GM04504 (cell line): ENCODE measurements at places on chromosomes 6 and 20.

GRCh38 chr6:147654103-147654845 lies 145.8 kb downstream of the SAMD5 start:
- DNase-seq: no peak

- no peak for DNase-seq
Observed at GRCh38 chr6:10268611-10269310, 146.1 kb downstream of the TFAP2A start.

DNA sequence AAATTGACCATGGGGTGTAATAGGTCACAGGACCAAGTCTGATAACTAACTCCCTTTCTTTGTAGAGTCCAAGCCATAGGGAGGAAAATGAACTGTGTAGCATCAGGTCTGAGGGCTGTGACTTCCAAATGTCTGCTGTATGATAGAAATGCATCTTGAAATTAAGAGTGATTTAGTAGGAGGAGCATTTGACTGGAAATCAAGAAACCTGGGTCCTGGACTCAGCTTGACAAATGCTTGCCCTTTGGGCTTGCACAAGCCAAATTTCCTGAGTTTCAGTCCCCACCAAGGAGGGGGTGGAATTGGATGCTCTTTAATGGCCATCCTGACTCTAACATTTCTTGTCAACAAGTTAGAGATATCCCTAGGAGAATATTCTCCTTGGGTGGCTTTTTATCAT lies 187.0 kb downstream of the PDE7B start:
- DNase-seq: no peak

GRCh38 chr6:209432-210103 lies 82.7 kb upstream of the DUSP22 start:
- no peak for DNase-seq

- no peak for DNase-seq
Observed at GRCh38 chr20:47049771-47050170, 155.1 kb downstream of the EYA2 start.

DNA sequence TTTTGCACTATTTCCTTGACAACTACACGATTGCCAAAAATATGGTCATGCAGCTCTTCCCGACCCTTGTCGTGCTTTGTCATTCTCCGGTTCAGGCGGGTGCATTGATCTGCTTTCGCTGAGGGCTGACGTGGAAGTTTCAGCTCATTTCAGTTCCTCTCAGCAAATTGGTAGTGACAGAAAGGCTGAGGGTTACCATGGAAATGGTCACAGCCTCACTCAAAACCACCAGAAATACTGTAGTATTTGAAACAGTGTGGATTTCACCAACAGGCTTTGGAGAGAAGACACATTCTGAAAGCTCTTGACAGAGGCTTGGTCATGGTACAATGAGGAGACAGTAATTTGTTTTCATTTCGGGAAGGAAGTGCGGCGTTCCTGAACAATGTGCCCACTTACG lies 99.7 kb upstream of the EXOC2 start:
- no peak for DNase-seq

DNA sequence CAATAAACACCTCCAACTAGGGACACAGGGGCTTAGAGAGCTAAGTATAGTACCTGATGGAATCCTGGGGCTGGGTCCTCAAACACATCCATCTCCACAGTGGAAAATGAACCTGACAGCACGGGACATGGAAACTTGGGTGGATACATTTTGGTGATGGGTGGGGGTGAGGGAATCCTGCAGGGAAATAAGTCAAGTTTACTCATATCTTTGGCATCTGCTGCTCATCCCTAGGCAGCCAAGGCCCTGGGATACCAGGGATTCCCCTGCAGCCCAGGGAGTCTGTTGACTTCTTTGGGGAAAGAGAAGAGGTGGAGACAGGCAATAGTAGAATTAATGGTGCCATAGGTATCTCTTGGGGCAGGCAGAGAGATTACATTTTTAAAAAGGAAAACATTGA lies 6.6 kb downstream of the APOBEC2 start:
- DNase-seq: no peak

- no peak for DNase-seq
Observed at GRCh38 chr20:60097285-60097684, 139.1 kb downstream of the CDH26 start.

DNA sequence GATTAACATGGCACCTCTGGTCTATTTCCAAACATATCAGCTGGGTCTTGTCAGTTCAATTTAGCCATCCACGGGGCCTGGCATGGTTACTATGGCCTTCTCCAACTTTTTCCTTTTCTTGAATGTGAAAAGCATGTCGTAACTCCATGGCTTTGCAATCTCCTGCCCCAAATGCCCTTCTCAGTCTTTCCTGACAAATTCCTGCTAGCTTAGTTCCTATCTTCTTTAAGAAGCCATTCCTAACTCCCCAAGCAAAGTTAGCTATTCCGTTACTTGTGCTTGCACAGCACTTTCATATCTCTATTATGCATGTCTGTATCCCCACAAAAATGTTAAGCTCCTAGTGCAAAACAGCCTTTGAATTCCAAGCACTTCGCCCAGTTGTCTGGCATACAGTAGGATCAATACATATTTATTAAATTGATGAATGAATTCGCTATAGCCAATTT lies 105.6 kb downstream of the AIG1 start:
- no peak for DNase-seq

GRCh38 chr6:42131531-42131930 lies 10.9 kb downstream of the C6orf132 start:
- no peak for DNase-seq

DNA sequence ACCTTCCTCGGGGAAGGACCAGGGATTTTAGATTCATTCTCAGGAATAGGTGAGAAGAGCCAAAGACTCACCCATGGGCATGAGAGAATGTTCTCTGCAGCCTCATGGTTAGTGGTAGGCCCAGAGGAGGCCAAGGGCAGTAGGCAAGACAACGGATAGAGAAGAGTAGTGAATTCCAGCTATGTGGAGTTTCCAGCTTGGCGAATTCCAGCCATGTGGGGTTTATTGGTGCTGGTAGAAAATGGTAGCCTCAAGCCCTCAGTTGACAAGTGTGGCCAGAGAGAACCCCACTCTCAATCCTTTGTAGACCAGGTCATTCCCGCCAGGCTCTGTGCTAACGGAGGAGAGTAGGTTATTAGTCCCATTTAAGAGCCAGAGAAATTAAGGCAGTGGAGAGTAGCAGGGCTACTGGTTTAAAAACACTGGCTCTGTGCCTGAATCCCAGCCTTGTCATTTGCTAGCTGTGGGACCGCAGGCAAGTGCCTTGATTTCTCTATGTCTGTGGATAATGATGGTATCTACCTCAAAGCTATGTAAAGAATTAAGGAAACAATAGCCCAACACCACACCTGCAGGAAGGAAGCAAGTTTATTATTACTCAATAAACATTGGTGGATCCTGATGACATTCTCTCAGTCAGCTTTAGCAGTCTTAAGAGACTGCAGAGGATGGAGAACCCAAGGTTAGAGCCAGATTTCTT lies 2.0 kb upstream of the SLC9A8 start:
- no peak for DNase-seq

GRCh38 chr20:40019510-40019909 lies 669.5 kb downstream of the MAFB start:
- DNase-seq: no peak

- no peak for DNase-seq
Observed at GRCh38 chr6:40210628-40211056, 276.4 kb upstream of the MOCS1 start.

DNA sequence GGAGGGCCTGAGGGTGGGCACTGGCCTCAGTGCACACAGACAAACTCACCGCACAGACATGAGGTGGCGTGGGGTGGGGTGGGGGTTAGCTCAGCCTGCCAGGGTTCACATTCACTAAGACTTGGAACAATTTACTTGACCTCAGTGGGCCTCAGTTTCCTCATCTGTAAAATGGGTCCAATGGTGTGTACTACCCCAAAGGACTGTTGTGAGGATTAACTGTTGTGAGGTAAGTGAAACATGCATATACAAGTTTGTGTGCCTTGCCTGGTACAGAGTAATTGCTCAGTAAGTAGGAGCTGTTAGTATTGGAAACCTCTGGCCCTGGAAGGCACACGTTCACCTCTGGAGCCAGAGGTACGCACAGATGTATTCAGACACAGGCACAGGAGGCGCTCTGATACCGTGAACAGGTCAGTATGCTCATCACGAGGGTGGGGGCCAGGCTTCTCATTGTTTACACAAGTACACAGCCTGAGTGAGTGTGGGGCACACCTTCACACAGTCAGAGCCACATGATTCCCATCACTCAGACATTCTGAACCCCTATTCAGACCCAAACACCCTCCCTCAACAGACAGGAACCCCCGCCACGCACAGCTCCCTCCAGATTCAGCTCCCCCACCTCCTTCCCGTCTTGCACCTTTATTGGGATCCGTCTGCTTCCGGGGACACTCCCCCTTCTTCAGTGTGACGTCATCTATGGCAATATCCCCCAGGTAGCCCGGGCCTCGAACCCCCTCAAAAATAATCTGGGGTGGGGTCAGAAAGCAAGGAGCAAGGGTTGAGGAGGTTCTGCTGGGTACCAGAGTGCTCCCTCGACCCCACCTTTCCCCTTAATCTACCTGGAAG lies 59.9 kb downstream of the MDGA1 start:
- DNase-seq: no peak

GRCh38 chr6:118675225-118675624 lies 23.8 kb upstream of the CEP85L start:
- DNase-seq: no peak

GRCh38 chr6:134722200-134722870 lies 227.6 kb downstream of the ALDH8A1 start:
- DNase-seq: no peak

DNA sequence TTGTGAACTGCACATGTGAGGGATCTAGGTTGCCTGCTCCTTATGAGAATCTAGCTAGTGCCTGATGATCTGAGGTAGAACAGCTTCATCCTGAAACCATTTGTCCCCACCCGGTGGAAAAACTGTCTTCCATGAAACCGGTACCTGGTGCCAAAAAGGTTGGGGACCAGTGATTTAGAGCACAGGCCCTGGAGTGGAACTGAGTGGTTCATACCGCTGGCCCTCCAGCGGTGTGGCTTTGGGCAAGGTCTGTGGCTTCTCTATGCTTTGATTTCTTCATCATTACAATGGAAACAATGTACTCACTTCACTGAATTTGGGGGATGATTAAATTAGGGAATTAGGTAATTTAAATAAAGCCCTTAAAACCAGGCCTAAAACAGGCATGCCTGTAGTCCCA lies 36.3 kb downstream of the CD164 start:
- no peak for DNase-seq

DNA sequence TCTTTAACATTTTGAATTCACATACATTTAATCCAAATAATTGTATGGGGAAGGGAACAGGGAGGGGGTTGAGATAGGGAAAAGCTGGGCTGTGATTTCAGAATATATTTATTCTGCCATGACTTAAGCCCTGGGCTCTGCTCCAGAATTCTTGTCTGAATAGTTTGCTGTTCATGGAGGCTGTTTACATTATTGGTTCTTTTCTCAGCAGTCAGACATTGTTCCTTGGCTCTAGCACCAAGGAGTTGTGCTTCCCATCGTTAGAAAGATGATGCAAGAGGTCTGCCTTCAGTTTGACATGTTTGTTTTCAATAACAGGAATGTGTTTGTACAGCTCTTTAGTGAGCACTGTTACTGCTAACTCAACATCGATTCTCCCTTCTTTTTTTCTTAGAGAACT lies 198.8 kb upstream of the CDYL start:
- peak; percentile 90 for DNase-seq

- no peak for DNase-seq
Observed at GRCh38 chr6:120320481-120321162, 971.1 kb upstream of the MAN1A1 start.

DNA sequence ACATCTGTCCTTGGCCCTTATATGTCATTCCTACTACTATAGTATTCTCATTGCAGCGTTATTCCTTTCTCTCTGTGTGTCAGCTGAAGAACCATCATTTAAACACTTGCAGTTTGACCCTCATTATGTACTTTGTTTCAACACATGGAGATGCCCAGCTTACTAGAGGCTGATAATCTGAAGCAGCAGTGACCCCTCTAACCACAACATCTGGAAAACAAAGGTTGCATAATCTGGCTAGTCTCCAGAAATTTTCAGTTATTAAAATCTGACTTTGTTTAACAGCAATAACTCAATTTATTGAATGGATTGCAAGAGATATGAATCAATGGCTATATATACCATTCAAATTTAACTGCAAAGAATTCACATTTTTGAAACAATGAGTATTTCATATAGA lies 6.6 kb upstream of the PHIP start:
- no peak for DNase-seq

DNA sequence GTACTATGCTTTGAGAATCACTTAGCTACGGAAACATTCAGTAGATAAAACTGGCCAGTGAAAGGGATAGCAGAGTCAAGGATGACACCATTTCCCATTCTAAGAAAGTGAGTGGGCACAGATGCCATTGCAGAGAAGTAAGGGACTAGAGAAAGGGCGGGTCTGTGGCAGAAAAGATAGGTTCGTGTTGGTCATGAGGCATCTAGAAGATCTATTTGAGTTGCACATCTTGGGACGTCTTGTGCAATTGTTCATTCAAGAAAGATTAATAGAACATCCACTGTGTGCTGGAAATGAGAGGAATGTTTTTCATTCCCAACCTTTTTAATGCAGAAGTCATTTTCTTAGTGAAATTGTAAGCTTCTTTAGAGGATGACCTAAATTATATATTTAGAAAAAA lies 161.7 kb downstream of the PLCB1 start:
- no peak for DNase-seq

- DNase-seq: no peak
Observed at GRCh38 chr20:59412875-59413284, 112.5 kb downstream of the EDN3 start.

DNA sequence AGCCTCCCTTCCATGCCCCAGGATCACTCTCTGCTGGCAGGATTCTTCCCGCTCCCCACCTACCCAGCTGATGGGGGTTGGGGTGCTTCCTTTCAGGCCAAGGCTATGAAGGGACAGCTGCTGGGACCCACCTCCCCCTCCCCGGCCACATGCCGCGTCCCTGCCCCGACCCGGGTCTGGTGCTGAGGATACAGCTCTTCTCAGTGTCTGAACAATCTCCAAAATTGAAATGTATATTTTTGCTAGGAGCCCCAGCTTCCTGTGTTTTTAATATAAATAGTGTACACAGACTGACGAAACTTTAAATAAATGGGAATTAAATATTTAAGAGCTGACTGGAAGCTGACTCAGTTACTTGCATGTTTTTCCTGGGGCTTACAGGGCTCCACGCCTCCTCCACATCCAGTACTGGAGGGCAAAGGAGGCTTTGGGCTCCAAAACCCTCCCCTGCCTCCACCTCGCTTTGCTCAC lies 24.3 kb upstream of the FANCE start:
- no peak for DNase-seq

GRCh38 chr20:62267543-62267942 lies 29.2 kb downstream of the OSBPL2 start:
- DNase-seq: no peak

DNA sequence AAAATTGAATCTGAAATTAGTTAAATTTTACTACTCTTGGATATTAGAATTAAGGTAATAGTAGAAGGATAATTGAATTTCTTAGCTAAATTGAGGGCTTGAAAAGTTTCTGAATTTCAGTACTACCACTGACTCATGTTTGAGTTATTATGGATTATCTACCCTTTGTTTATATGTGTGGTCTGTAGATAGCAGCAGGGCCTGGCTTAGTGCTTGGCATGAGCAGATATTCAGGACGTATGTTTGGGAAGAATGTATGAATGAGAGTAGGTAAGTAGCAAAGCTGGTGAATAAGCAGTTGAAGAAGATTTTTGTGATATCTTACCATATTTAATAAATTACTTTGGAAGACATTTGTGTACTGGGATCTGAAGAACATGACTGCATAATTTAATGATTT lies 152.7 kb downstream of the MACROD2 start:
- no peak for DNase-seq

GRCh38 chr20:8209061-8209460 lies 77.0 kb downstream of the PLCB1 start:
- no peak for DNase-seq

- no peak for DNase-seq
Observed at GRCh38 chr6:170434821-170435155, 118.3 kb downstream of the PSMB1 start.
